ENCODE measurements at places on chromosomes 6 and 20. TPM values are rescaled to one million over a fixed set of nuclear protein-coding genes. Genes with fewer than 3 reads are reported as not detected.

GRCh38 chr6:53282741-53283140, 66.0 kb downstream of the ELOVL5 start:
- no peak overlapping the region for H3K4me3 ChIP-seq
- no peaks in the 10 kb centered on the region for H3K4me1 ChIP-seq
- H3K36me3 ChIP-seq: no peaks in the 10 kb centered on the region
- no peak for DNase-seq
- no peak overlapping the region for H3K27ac ChIP-seq

GRCh38 chr6:153129873-153130514, 1.1 kb downstream of the RGS17 start:
- no peaks in the 10 kb centered on the region for H3K36me3 ChIP-seq
- DNase-seq: no peak
- no peak overlapping the region for H3K27ac ChIP-seq
- peaks cover 5% of the 10 kb centered on the region for H3K4me1 ChIP-seq

Gene WFDC12
- not detected for total RNA-seq

Gene TPD52L1
- total RNA-seq: 15.5 TPM

Gene GCNT2
- total RNA-seq: 9.8 TPM
